Omental fat pad (tissue), 4 donors: ENCODE measurements at places on chromosomes 6 and 20.

GRCh38 chr6:34888874-34889555, at the start of gene ANKS1A:
Gene ANKS1A, plus strand, starts transcription at chr6:34889255. Its CDS starts 148 bp downstream, at chr6:34889403.
- DNase-seq, result peak; percentile 65

DNA sequence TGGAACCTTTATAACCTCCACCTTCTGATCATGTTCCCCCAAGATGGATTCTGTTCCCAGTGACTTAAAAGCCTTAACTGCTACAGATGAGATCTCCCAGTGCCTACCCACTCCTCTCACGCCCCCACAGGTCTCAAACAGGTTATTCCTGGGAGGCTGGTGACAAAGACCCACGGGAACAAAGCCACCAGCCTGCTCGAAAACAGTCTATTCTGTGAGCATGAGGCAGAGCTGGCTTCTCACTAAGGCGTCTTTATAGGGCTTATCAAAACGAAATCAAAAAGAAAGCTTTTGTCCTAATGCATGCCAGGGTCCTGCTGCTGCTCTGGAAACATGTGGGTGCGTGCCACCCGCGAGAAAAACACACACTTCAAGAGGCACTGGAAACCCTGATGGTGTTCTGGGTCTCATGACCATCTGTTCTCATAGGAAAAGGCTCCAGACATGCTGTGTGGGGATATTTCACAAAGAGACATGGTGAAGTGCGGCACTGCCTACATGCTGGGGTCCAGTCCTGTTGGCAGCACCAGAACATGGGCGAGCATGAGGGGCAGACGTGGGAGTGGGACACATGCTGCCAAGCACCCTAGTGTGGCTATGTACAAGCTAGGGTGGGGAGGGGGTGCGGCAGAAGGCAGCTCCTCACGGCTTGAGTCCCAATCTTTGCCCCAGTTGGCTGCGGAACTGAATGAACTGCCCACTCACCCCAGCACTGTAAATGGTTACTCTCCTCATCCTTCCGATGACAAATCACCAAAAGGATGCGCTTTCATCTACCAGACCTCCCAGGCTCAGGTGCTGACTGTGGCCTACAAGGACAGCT, 2.1 kb downstream of the FKBP1A start:
- DNase-seq, result no peak

GRCh38 chr20:23774081-23774480, 23.3 kb upstream of the CST1 start:
- no peak for DNase-seq

DNA sequence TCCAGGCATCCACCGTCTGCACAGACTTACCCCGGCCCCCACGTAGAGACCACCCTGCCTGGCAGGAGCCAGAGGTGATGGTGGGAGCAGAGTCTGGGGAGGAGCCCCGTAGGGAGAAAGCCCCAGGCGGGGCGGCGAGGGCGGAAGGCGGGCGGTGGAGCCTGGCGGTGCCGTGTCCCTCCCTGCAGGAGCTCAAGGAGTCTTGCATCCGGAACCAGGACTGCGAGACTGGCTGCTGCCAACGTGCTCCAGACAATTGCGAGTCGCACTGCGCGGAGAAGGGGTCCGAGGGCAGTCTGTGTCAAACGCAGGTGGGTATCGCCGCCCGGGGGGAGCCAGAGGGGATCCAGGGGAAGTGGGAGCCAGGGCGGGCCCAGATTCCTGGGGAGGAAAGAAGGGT, 6.0 kb downstream of the CLPSL1 start:
- DNase-seq, result no peak
